GM10248 (cell line): ENCODE measurements at places on chromosomes 2 and 18.
A peak's percentile ranks its signal among the peaks of the same experiment; 100 is the strongest.

- no peak for DNase-seq
These were observed 2.5 kb downstream of the TLK1 start for GRCh38 chr2:171158036-171158789.

GRCh38 chr2:170221317-170222288, 43.7 kb downstream of the MYO3B start:
- DNase-seq: no peak

DNA sequence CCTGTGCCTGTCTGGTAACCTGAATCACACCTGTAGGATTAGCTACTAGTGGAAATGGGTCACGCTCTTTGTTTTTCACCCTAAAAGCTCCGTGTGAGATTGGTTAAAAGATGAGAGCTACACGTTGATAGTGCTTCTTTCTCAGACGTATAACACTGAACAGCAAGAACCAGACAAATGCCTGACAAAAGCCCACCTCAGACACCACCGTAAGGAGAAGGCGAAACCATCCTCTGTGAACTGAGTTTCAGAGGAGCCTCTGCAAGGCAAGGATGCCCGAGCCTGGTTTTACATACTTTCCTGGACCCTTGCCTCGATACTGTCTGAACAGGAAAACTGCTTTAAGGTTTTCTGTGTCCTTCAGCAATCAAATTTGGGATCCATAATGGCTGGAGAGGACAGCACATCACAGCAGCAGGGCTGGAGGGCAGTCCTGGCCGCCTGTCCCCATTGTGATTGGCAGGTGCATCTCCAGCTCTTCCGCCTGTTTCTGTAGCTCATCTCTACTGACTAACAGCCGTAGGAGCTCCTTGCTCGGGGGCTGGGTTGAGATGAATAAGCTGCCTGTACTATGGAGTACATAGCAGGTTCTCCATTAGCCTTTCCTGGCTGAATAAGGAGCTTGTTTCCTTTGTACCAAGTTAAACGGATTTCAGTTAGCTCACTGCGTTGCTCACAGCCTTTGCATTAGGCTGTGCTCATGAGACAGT, 155.5 kb downstream of the MYT1L start:
- no peak for DNase-seq

DNA sequence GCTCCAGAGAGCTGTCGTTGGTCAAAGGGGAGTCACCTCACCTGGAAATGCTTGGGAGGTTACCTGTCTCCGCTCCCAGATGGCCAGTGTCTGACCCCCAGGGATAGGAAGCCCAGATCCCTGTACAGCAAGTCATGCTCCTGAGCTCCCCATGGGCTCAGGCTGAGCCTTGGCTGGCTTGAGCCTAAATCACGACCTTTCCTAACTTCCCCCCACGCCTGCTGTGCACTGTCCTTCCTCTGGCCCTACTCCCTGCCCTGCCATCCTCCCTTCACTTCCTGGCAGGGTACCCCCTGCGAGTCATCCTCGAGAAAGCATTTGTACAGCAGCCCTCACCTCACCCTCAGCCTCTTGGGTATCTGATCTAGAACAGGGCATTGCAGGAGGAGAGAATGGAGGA, 9.2 kb upstream of the HDAC4 start:
- DNase-seq: no peak

DNA sequence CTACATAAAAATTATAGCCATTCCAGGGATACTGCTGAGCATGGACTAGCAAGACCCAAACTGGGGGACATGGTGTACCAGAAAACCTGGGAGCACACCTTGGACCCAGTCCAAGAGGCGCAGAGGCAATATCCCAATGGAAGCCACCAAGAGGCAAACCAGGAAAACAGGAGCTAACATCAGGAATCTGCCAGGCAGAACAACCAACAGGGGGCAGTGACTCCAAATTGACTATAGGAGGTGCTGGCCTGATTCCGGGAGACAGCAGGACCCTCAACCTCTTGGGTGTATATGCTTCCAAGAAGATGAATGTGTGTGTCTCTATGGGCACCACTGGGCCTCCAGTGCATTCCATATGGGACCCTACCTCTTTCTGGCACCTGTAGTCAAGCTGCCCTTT, 172.7 kb upstream of the ARL4C start:
- DNase-seq: no peak

DNA sequence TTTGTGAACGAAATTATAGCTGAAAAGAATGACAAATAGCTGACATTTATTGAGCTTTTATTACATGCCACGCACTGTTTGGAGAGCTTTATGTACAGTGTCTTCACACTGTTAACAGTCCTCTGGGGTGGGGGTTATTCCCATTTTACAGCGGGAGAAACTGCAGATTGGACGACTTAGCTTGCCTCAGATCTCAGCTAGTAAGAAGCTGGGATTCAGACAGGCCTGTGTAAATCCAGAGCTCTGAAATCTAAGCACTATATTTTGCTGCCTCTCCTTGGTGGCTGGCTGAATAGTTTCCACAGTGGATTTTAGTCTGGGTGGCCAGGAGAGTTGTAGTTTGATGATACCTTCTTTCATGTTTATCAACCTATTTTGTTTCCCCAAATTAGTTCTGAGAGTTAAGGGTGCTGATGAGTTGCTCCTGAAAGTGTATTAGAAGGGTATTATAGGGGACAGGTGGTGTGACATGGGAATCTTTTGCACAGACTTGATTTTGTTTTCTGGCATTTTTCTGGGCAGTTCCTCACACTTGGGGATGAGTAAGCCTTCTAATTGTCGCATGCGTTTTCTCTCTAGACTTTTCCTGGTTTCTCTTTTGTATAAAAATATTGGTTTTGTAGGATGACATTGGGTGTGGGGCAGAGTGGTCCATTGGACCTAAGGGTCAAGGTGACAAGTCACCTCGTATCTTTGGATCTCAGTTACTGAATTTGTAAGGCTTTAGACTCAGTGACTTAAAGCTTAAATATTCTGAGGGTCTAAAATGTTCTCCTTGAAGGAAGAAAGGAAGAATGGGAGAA, 1.5 kb downstream of the ACSL3 start:
- no peak for DNase-seq

DNA sequence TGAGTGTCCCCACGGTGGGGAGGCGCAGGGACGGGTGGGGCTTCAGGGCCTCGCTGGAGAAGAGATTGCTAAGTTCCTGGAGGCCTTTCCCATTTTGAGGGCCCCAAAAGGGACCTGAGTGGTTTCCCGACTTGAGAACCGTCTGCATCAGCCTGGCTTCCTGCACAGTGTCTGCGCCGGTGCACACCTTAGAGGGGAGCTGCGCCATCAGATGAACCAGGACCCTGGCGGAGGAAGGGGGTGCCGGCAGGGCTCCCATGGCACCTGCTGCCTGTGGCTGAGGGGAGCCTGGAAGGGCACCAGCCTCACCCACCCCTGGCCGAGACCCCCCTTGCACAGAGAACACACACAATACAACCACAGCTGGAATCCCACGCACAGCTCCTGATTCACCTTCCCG, 465.1 kb upstream of the MYT1L start:
- DNase-seq: no peak

DNA sequence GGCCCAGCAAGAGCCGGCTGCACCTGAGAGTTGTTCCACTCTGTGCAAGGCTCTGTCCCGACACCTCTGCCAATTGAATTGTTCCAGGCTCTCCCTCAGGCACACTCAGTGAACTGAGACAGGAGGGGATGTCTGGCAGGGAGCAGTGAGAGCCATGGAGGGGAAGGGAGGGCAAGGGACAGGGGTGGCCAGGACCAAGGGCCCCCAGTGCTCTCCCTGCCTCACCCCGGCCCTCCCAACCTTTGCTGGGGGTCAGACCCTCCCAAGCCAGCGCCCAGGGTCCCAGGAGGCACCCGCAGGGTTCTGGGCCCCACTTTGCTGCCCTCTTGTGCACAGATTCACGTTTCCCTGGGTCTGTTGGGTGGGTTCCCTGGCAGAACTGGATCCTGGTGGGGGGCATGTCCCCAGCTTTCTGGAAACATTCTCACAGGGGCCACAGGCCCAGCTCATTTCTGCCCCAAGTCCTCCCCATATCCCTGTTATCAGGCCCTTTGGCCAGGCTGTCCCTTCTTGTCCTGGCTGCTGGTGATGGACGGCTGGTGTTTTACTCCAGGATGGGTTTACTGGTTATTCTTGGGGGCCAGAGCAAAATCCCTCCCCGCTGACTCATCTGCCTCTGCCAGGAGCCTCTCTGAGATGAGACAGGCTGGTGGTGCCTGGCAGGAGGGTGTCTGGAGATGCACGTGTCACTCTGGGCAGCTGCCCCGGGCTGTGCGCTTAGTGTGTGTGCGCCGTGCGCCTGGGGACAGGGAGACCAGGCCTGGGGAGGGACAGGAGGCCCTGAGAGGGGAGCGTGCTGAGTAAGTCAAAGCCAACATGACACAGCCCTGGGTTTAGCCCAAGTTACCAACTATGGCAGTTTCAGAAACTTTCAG, 136.5 kb upstream of the CTDP1 start:
- no peak for DNase-seq

DNA sequence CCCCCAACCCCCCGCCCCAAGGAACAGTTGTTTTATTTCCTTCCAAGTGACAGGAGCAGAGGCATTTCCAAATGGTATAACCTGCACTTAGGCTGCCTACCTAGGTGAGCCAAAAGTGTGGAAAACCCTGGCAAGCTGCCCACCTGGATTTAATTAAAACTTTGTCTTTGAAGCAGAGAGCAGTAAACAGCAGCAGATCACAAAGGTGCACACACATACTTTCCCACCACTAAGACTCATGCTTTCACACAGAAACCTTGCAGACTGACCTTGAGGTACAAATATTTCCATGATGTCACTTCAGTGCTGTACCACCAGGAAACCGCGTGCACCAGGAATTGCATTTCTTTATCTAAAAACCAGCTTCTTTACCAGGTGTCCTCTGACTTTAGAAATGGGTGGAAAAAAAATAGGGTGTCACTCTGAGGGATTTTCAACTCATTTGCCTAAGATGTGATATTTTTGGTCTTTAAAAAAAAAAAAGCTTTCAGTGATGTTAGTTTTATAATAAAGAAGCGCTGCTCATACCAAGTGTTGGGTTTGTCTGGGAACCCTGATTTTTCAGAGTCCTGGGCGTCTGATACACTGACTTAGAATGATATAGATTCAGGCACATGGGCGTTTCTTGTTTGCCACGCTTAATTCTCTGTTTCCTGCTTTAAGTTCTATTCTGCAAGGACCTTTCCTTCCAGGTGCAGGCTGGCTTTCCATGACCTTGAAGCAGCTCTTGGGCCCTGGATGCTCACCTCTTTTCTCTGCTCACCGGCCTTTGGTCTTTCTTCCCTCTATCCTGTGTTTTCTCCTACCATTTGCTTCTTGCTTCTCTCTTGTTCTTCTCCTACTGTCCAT, 70.7 kb upstream of the BCL2L11 start:
- DNase-seq: peak; percentile 37

- DNase-seq: no peak
These were observed 71.6 kb upstream of the EFEMP1 start for GRCh38 chr2:55995211-55995610.

DNA sequence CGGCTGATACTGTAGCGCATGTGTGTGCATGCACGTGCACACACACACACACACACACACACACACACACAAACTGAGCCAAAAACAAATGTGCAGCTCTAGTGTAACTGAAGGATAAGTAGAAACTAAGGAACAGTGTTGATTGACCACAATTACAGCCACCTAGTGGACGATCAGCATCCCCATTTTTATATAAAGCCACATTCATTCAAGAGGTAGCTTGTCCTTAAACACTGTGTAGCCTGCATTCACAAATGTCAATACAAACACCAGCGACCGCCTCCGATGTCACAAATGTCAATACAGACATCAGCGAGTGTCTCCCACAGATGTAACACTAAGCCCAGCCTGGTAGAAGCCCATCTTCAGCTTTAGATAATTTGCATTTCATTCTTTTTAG, 167.4 kb downstream of the PTGR3 start:
- DNase-seq: no peak

GRCh38 chr18:70559446-70559845, 270.6 kb downstream of the SOCS6 start:
- DNase-seq: no peak

GRCh38 chr18:44798433-44799048, 117.9 kb downstream of the SETBP1 start:
- no peak for DNase-seq

DNA sequence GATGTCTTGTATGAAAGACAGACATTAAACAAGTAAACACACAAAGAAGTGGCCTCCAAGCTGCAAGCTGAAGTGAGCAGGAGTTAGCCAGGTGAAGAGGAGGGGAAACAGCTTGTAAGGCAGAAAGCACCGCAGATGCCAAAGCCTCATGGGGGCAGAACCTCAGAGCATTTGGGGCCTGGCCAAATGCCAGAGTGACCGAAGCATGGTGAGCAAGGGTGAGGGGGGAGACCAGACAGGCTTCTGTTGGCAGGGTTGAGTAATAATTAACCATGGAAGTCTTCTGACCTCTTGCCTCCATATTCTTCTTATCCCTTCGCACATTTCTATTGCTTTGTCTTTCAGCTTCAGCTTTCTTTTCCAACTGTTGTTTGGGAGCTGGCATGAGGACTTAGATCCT, 5.6 kb downstream of the QPCT start:
- DNase-seq: peak; percentile 25

DNA sequence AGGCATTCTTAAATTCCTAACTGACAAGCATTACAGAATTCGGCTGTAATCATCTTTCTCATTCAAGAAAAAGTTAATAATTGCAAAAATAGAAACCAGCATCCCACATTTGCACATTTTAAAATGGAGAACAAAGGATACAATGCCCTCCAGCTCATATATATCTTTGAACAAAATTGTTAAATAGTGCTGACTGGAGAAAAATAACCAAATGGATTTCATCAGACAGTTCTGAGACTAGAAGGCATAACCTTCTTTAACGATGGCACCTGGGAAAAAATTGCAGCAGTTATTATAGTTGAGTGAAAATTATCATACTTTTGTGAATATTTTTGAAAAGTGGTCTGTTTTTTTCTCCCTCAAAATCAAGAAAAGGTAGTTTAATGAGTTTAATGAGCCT, 138.9 kb upstream of the CDH19 start:
- no peak for DNase-seq

- DNase-seq: no peak
These were observed 18.4 kb downstream of the INPP4A start for GRCh38 chr2:98463081-98463481.

- no peak for DNase-seq
These were observed 38.6 kb upstream of the PLB1 start for GRCh38 chr2:28457237-28457636.

DNA sequence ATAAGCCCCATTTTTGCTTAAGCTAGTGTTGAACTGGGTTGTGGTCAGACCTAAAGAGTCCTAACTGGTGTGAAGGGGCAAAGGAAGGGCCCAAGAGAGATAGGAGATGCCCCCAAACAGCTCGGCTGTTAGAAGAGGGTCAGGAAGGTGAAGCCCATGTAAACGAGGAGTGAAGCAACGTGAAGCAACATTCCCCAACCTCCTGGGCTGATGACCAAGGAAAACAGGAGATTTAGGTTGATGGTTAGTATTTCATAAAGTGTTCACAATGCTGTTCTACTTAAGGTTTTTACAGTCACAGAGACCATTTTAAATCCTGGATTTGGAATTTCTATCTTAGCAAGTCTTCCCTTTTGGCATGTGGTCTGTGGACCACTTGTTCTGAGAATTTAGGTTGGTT, 144.0 kb upstream of the SERPINE2 start:
- DNase-seq: no peak
